ENCODE measurements at places on chromosomes 1 and 21.

DNA sequence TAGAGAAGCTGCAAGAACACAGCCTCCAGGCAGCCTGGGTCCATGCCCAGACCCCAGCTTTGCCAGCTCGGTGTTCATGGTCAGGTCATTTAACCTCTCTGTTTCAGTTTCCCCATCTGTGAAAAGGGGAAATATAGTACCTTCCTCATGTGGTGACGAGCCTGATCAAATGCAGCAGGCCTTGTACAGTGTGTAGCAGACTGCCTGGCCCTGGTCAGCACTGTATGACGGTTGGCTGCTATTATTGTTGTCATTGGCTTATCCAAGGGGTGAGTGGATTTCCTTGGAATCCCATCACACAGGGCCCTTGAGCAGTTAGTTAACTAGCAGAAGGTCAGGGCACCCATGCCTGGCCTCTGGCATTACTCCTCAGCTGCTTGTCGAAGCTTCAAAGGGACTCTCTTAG lies 6.6 kb upstream of the TMEM51 start:
- no peak for DNase-seq

DNA sequence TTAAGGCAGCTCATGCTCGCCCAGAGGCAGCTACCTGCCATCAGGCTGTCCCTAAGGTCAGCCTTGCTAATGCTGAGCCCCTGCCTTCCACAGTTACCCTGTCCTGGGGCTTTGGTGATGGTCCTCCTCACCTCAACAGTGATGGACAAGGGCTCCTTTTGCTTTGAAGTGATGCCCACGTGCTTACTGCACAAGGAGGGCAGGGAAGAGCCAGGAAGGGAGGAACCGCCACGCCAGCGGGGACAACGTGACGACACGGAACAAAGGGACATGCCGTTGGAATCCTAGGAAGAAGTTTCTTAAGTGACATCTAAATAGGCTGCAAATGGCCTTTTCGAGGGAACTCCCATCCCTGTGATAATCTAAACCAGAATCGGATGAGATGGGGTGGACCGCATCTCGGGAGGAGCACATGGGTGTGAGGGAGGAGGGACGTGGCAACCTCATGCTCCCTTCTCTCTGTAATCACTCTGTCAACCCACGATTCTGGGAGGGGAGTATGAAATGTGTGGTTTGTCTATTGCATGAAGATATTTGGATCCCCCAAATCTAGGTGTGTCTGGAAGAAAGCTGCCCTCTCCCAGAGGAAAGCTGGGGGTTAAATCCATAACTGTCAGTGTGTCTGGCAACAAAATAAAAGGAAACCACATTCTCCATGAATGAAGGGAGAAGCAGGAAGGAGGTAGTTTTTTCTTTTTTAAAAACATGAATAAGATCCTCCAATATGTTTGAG lies 110.9 kb upstream of the IRF2BP2 start:
- DNase-seq, result no peak

DNA sequence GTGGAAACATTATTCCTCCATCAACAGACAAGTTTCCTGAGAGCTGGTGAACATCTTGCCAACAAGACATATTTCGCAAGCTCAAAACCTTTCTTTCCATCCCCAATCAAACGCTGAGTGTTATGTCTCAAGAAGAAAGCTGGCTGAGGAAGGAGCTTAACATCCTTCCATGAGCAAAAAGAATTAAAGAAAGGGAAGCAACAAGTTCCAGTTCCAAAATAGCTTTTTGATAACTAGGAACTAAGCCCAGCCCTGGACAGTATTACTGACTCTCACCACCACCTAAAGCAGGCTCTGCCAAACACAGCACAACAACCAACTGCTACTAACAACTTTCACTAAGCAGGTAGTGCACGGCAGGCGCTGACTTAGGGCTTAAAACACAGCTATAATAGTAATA lies 50.2 kb downstream of the CAPZB start:
- no peak for DNase-seq

GRCh38 chr21:24023402-24023801 lies 1583.9 kb downstream of the MRPL39 start:
- no peak for DNase-seq

GRCh38 chr1:185338719-185339622 lies 21.9 kb upstream of the IVNS1ABP start:
- DNase-seq, result peak; percentile 36

GRCh38 chr1:21681426-21681825 lies 12.3 kb upstream of the RAP1GAP start:
- no peak for DNase-seq

DNA sequence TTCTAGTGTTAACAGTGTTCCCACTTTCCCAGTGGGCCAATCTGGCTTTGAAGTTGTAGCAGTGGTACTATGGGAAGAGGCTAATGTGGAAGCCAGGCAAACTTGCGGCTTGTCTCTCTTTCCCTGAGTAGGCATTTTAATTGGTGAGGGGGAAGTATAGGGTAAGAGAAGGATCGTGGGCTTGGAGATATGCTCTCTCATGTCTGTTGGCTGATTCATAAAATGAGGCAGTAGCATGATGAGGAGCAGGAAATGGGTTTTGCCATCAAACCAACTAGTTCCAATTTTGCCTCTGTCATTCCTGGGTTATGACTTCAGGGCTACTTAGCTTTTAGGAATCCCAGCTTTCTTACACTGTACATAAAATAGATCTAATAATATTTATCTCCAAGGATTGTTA lies 12.1 kb downstream of the C8A start:
- DNase-seq, result no peak

GRCh38 chr1:77476475-77476874 lies 194.7 kb downstream of the AK5 start:
- DNase-seq, result no peak

GRCh38 chr1:17118268-17118667 lies 983 bp downstream of the PADI2 start:
- DNase-seq, result no peak

DNA sequence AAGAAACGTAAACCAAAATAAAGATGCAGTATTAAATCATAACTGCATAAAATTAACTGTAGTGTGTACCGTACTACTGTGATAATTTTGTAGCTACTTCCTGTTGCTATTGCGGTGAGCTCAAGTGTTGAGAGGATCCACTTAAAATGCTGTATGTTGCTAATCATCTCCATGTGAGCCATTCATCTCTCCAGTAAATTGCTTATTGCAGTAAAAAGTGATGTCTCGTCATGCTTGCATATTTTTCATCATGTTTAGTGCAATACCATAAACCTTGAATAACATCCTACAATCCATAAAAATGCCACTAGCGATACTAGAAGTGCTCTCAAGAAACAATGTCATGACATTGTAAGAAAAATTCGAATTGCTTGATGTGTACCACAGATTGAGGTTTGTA lies 66.3 kb downstream of the RAVER2 start:
- no peak for DNase-seq

DNA sequence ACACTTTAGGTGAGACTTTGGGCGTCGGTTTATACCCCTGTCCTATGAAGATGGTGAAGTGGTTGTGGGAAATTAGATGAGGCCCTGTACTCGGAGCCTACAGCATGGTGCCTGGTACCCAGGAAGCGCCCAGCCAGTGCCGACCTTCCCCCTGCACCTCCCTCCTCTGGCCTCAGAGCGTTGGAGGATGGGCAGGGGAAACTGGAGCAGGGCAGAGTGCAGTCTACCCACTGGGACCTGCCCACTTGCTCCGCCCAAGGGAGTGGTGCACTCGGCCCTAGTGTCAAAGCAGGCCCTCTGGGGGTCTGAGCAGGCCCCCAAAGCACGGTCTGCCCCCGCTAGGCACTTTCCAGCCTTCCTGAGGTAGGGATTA lies 13.0 kb upstream of the TTC22 start:
- DNase-seq, result no peak

GRCh38 chr1:114741963-114742746 lies 15.6 kb downstream of the CSDE1 start:
- DNase-seq, result no peak

- DNase-seq, result no peak
These were observed 26.5 kb downstream of the TRIM45 start for GRCh38 chr1:117094841-117095604.

DNA sequence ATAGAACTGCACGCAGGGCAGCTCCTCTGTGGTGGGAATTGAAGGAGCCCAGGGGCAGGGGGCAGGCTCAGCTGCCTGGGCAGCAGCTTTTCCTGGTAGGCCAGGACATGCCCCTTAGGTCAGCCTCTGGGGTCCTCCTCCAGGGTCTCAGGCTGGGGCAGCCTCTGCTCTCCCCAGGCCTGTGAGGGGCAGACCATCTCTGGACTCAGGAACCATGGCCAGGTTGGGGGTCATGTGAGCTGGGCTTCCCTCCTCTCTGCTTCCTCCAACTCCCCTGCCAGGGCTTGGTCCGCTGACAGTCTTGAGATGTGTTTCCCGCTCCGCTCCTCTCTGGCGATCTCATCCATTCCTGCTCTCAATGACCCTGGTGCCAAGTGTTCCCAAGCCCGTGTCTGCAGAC lies 5.7 kb downstream of the C1orf210 start:
- no peak for DNase-seq

GRCh38 chr1:46515576-46515975 lies 25.9 kb downstream of the DMBX1 start:
- no peak for DNase-seq

GRCh38 chr1:170660871-170661645 lies 2.9 kb upstream of the PRRX1 start:
- DNase-seq, result no peak

GRCh38 chr1:112298558-112298957 lies 97.5 kb upstream of the CTTNBP2NL start:
- peak; percentile 23 for DNase-seq

DNA sequence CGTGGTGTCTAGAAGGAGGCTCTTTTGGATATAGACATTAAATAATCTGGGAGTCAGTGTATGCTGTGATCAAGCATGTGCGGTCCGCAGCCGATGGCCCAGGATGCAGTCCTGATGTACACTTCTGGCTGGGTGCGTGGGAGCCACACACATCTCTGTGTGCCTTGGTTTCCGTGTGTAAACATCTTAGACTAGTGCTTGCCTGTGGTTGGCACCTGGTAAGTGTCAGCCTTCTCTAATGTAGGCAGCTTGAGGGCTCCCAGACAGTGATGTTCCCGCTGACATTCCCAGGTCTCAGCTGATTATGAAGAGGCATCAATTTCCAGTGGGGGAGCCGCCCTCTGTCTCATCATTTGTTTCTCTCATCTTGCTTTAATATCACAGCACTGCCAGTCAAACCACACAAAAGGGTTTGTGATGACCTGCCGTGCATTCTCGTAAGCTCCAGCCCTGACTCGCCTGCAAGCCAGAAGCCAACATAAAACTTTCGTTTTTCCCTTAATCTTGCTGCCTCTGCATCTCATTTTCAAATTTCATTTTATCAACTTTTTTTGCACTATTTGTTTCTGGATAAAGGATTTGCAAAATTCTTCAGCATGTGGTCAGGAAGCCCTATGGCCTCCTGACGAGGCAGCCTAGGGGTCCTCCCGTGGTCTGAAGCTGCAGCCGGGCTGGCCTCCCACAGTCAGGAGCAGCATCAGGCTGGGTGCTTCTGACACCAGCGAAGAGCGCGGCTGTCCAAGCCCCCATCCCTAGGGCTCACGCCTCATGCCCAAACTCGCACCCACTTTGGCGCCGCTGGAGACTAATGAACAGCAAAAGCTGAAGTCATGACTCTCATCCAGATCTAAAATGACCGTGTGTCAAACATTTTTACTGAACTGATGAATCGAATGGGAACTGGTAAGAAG lies 28.1 kb downstream of the PDE9A start:
- no peak for DNase-seq

DNA sequence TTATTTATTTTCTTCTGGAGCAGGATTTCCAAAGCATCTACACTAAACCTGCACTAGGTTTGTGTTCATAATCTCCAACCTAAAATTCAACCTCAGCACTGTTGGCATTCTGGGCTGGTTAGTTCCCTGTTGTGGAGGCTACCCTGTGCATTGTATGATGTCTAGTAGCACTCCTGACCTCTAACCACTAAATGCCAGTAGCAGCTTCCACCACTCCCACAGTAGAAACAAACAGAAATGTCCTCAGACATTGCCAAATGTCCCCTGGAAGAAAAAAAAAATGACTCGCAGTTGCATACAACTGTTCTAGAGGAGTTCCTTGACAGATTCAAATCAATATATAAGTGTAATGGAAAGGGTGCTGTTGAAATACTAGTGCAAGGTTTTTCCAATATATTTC lies 18.9 kb downstream of the GRIK1 start:
- DNase-seq, result no peak

DNA sequence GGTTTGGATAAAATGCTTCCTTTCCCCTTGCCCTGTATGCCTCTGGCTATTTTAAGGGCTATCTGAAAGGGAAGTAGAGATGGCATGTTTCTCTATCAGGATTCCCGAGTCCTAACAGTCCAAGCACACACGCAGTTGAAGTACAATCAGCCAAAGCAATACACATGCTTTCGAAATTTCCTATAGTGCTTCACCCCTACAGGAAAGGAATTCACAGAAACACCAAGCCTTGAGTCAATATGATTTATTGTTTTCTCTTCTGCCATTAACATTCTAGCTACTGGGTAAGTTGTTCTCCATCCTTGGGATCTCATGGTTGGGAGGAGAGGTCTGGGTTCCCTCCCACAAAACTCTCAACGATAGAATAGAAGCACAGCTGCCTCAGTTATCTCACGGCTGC lies 8.7 kb downstream of the ITLN1 start:
- no peak for DNase-seq

DNA sequence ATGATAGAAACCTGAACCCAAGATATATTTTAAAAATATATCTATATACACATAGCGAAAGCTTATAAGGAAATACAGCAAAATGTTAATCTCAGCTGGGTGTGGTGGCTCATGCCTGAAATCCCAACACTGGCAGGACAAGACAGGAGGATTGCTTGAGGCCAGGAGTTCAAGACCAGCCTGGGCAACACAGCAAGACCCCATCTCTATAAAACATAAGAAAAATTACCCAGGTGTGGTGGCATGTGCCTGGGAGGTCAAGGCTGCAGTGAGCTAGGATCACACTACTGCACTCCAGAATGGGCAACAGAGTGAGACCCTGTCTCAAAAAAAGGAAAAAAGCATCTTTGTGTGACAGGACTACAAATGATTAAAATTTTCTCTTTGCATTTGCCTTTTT lies 6.0 kb upstream of the SRM start:
- no peak for DNase-seq

- DNase-seq, result peak; percentile 82
These were observed 29.4 kb upstream of the TRIM17 start for GRCh38 chr1:228445843-228446650.

GRCh38 chr1:160907976-160908375 lies 23.0 kb upstream of the ITLN1 start:
- DNase-seq, result no peak

GRCh38 chr1:106753066-106753465 lies 303.4 kb upstream of the PRMT6 start:
- no peak for DNase-seq

GRCh38 chr1:83849191-83850061 lies 149.5 kb downstream of the TTLL7 start:
- DNase-seq, result peak; percentile 30

DNA sequence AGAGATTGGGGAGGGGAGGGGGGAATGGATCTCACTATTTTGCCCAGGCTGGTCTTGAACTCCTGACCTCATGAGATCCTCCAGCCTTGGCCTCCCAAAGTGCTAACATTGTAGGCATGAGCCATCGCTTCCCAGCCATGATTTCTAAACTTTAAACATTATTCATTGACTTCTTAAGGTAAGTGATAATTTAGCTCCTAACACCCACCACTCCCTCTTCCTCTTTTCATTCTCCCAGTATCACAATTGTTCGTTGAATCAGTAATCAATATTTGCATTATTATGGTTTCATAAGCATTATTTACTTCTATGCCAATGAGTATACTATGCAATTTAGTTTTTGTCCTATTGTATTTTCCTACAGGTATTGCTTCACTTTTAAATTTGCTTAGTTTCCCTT lies 33.6 kb upstream of the SFPQ start:
- DNase-seq, result no peak

GRCh38 chr21:33036430-33037162 lies 10.9 kb downstream of the OLIG2 start:
- peak; percentile 35 for DNase-seq

All from GM13977 (cell line).